Purkinje cell (primary cell): ENCODE measurements at places on chromosomes 2 and 18. TPM values are rescaled to one million over a fixed set of nuclear protein-coding genes. Genes with fewer than 3 reads are reported as not detected.

The CYP26B1 gene
- polyA plus RNA-seq, result 1.1 and 2.8 TPM in 2 replicates

The CRYGC gene
- polyA plus RNA-seq, result not detected in 2 replicates

The PROM2 gene
- polyA plus RNA-seq, result not detected in 2 replicates

The CFAP210 gene
- 5.2 and 5.5 TPM in 2 replicates for polyA plus RNA-seq

The STARD7 gene
- 51.3 and 53.1 TPM in 2 replicates for polyA plus RNA-seq

The CRACDL gene
- polyA plus RNA-seq, result 0.27 and 7.3 TPM in 2 replicates

The IL36RN gene
- polyA plus RNA-seq, result not detected in 2 replicates

The NHEJ1 gene
- 7.2 and 8.3 TPM in 2 replicates for polyA plus RNA-seq

The COL5A2 gene
- polyA plus RNA-seq, result 2.4 TPM in 1 of 2 replicates, not detected in the other

The FAM110C gene
- 2.0 TPM in 1 of 2 replicates, not detected in the other for polyA plus RNA-seq

The CYP1B1 gene
- 1.1 TPM in 1 of 2 replicates, not detected in the other for polyA plus RNA-seq

The EIF4E2 gene
- polyA plus RNA-seq, result 31.7 and 44.0 TPM in 2 replicates
